ENCODE measurements at places on chromosomes 1 and 21. TPM values are rescaled to one million over a fixed set of nuclear protein-coding genes. Genes with fewer than 3 reads are reported as not detected.

GRCh38 chr1:30328401-30329262, 394.8 kb downstream of the MATN1 start:
- H3K4me3 ChIP-seq = no peak overlapping the region
- no peaks in the 10 kb centered on the region for H3K27me3 ChIP-seq
- DNase-seq = no peak
- H3K4me1 ChIP-seq = no peaks in the 10 kb centered on the region
- H3K27ac ChIP-seq = no peak overlapping the region

DNA sequence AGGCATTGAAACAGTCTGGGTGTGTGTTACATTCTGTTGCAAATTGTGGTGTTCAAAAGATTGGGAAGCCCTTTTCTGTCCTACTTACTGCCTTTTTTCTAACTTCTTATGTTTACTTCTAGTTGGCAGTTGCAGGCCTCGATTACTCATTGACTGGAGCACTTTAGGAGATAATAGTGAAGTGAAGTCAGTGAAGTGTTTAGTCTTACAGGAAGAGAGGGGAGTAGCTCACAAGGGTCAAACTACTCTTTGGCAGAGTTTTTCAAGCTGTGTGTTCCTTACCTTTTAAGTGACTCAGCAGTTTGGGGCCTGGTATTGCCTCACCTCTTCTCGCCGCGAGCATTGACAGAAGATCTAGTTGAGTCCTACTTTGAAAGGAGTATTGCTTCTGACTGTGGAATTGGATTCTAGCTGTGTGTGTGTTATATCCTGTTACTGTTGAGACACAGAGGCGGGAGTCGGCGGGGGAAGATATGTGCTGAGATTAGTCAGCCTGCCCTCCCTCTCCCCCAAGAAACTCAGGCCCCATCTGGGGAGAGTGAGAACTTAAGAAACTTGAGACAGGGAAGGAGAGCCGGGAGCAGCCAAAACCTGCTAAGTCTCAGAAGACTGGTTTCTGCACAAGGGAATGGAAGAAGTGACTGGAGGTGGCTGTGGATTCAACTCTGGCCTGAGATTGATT, 19.3 kb downstream of the AHCYL1 start:
- peak overlapping the region; percentile 54 for H3K4me3 ChIP-seq
- H3K36me3 ChIP-seq = no peaks in the 10 kb centered on the region
- no peaks in the 10 kb centered on the region for H3K27me3 ChIP-seq
- peak; percentile 81 for DNase-seq

- no peaks in the 10 kb centered on the region for H3K4me1 ChIP-seq
- H3K27ac ChIP-seq = no peak overlapping the region
- H3K36me3 ChIP-seq = no peaks in the 10 kb centered on the region
- no peak for DNase-seq
- H3K4me3 ChIP-seq = no peak overlapping the region
Observed at GRCh38 chr1:93989601-93990000, 80.4 kb upstream of the GCLM start.

DNA sequence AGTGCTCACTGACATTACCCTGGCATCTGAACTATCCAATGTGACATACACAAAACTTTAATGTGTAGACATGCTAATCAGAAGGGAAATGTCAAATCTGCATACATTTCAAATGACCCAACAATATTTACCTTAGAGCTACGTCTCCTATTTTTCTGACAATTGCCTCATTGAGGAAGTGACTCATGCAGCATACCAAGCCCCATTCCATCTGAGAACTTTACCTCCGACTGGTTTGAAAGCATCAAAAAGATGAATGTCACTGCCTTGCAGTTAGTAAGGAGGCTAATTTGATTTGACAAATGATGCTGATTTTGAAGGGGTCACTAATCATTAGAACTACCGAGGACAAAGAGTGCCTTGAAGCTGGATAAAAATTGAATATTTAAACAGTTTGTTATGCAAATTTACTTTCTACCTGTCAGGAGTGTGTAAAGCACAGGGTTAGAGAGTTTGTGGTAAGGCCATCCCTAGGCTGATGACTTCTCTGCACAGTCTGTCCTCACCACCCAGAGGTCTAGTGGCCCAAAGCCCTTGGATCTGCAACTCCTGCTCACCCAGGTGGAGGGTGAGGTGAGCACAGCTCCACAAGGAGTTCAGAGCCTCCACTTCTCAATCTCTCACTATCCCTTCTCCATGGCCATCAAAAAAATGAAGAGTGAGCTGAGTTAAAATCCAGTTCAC, 500.3 kb upstream of the C1orf87 start:
- H3K27me3 ChIP-seq = no peaks in the 10 kb centered on the region
- H3K27ac ChIP-seq = peak overlapping the region; percentile 2
- no peak overlapping the region for H3K4me3 ChIP-seq
- no peaks in the 10 kb centered on the region for H3K36me3 ChIP-seq

GRCh38 chr1:200909757-200910239, 15.1 kb downstream of the INAVA start:
- no peaks in the 10 kb centered on the region for H3K27me3 ChIP-seq
- H3K4me1 ChIP-seq = no peaks in the 10 kb centered on the region

DNA sequence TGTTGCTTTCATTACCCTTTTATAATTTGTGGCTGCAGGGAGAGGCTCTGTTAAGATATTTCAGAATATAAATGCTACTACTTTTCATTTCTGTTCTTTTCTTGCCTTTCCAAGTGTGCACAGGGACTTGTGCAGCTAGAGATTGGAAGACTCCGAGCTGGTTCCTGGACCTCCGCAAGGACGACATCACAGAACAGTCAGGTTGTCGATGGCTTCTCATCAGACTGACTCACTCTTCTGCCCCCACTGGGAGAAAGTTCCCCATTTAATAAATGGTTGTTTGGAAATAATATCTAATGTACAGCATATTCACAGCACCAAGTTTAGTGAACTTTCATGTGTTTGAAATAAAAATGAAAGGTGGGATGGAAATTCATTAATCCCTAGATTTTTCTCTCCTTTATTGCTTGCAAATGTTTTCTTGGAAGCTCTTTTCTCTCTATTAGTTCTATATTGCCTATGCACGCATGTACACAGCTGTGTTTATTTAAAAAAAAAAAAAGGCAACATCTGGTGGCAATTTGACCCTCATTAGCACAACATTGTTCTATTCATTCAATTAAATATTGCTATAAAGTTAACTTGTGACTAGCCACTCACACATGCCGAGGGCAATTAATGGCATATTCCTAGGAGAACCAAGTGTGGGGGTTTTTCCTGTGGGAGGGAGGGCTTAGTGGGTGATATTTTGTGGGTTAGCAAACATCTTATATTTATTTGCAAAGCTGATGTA, 77.5 kb upstream of the L1TD1 start:
- DNase-seq = no peak
- H3K27ac ChIP-seq = no peak overlapping the region
- no peaks in the 10 kb centered on the region for H3K27me3 ChIP-seq
- no peaks in the 10 kb centered on the region for H3K36me3 ChIP-seq
- no peak overlapping the region for H3K4me3 ChIP-seq
- peaks cover 3% of the 10 kb centered on the region for H3K4me1 ChIP-seq

DNA sequence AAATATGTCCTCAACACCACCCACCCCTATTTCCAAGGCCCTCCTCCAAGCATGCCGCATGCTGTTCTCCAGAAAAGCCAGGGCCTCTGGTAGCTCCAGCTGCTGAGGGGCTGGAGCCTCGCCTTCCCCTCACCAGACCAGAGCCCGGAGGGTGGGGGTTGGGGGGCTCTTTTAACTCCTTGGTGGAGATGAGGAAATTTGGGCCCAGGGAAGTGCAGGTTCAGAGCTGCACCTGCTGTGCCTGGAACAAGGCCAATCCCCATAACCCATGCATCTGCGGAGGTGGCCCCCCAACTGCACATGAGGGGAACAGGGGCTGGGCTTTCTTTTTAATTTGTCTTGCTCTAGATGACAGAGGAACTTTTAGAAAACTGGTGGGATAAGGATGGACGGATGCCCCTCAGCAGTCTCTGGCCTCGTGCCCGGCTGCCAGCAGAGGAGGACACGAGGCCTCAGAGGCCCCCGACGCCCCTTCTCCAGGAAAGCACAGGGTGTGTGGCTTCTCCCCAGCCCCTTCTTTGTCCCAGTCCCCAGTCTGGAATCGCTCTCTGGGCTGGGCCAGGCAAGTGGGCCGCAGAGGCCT, 550 bp upstream of the SELENON start:
- no peak for DNase-seq
- peak overlapping the region; percentile 47 for H3K4me3 ChIP-seq
- H3K27me3 ChIP-seq = no peaks in the 10 kb centered on the region
- H3K36me3 ChIP-seq = no peaks in the 10 kb centered on the region

DNA sequence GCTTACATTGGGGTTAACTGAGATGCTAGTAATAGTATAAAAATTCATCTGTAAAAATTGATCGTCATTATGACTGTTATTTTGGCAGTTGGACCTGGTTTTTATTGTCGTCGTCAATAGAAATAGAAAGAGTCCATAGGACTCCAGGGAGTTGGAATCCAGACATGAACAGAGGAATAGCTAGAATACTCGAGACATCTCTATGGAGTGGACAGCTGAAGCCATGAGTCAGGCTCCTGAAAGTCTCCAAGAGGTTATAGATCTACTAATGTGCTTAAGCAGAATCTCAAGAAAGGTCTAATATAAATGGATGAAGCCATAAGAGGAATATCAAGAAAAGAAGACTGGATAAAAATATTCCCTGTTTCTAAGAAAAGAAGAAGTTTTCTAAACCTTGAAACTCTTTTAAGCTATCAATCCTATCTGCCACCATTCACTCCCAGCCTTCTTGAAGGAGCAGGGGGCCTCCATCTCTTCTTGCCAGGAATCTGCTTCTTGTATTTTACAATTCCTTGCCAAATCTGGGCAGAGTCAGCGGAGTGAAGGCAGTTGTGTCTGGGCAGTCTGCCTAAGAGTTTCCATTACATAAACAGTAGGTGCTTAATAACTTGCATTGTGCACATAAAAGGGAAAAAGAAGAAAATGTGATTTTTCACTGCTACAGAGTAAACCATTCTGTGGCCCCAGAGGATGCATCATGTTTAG, 163.3 kb downstream of the ST6GALNAC5 start:
- H3K4me3 ChIP-seq = no peak overlapping the region
- no peak overlapping the region for H3K27ac ChIP-seq
- H3K27me3 ChIP-seq = no peaks in the 10 kb centered on the region

DNA sequence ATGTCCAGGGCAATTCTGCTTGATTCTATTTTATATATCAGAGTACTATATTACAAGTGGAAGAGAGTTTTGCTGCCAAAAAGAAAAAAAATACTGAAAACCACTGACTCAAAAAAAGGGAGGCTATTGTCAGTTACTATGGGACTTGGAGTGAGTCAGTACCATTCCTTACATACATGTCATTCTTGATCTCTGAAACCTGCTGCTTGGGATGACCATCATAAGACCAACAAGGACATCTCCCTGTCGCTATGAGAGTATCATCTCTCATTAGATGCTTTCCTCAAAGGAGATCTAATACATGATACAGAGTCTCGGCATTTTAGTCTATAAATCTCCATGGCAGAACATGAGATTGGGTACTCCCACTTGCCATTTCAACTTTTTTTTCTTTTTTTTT, 11.8 kb upstream of the INPP5B start:
- peaks cover 55% of the 10 kb centered on the region for H3K36me3 ChIP-seq
- H3K4me1 ChIP-seq = no peaks in the 10 kb centered on the region
- no peak overlapping the region for H3K27ac ChIP-seq
- H3K4me3 ChIP-seq = no peak overlapping the region
- no peak for DNase-seq

GRCh38 chr1:55214934-55215193, 300 bp downstream of the USP24 start:
- peak overlapping the region; percentile 99 for H3K27ac ChIP-seq
- peak; percentile 26 for DNase-seq
- no peaks in the 10 kb centered on the region for H3K27me3 ChIP-seq
- no peaks in the 10 kb centered on the region for H3K36me3 ChIP-seq
- H3K4me1 ChIP-seq = peaks cover 42% of the 10 kb centered on the region

DNA sequence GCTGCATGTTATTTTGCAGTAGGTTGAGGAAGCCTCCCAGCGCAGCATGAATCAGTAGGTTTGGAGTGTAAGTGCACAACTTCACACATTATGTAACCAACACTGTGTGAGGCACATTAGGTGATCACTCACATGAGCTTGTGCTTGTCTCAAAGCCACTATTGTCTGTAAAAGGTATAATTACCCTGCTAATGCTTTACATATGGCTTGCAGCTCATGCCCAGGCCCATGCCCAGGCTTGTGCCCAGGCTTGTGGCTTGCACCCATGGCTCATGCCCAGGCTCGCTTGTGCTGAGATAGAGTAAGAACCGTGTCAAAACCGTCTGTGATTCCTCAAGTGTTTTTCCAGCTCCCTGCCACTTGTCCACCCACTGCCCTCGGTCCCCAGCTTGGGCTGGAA, 596.3 kb downstream of the LTN1 start:
- no peak overlapping the region for H3K4me3 ChIP-seq
- H3K36me3 ChIP-seq = no peaks in the 10 kb centered on the region
- DNase-seq = no peak

DNA sequence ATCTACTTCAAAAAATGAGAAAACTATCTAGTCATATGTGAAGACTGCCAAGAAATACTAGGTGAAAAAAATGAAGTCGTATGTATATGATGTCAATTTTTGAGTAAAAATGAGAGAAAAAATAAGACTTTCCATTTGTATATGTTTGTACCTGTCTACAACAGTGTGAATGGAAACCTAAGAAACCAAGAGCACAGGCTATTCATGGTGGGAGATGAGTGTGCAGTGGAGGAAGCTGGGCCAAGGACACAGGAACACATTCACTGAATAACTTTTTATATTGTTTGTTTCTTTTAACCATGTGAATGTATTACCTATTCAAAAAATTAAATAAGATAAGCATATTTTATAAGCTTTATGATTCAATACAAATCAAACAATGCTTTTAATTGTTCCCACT, 67.0 kb downstream of the ERO1B start:
- no peaks in the 10 kb centered on the region for H3K27me3 ChIP-seq
- H3K36me3 ChIP-seq = no peaks in the 10 kb centered on the region
- no peak overlapping the region for H3K27ac ChIP-seq
- no peak for DNase-seq
- no peak overlapping the region for H3K4me3 ChIP-seq

GRCh38 chr1:89725011-89725370, 92.1 kb downstream of the LRRC8C start:
- H3K27ac ChIP-seq = peak overlapping the region; percentile 43
- H3K27me3 ChIP-seq = no peaks in the 10 kb centered on the region
- DNase-seq = no peak
- H3K36me3 ChIP-seq = no peaks in the 10 kb centered on the region
- H3K4me1 ChIP-seq = no peaks in the 10 kb centered on the region

- H3K27ac ChIP-seq = no peak overlapping the region
- H3K4me3 ChIP-seq = no peak overlapping the region
- H3K27me3 ChIP-seq = no peaks in the 10 kb centered on the region
- no peak for DNase-seq
- no peaks in the 10 kb centered on the region for H3K36me3 ChIP-seq
Observed at GRCh38 chr1:99017655-99018054, 13.0 kb upstream of the PLPPR5 start.

GRCh38 chr1:167512046-167512654, 6.2 kb downstream of the CD247 start:
- no peak overlapping the region for H3K4me3 ChIP-seq
- no peaks in the 10 kb centered on the region for H3K36me3 ChIP-seq
- no peaks in the 10 kb centered on the region for H3K27me3 ChIP-seq
- H3K4me1 ChIP-seq = no peaks in the 10 kb centered on the region
- H3K27ac ChIP-seq = no peak overlapping the region

- DNase-seq = no peak
- no peak overlapping the region for H3K4me3 ChIP-seq
- no peaks in the 10 kb centered on the region for H3K36me3 ChIP-seq
- H3K4me1 ChIP-seq = no peaks in the 10 kb centered on the region
Observed at GRCh38 chr1:100523038-100523652, 14.8 kb upstream of the GPR88 start.

LMX1A gene
- not detected for total RNA-seq

PLPPR5 gene
- not detected for total RNA-seq

WNT9A gene
- 20.4 TPM for total RNA-seq

DEGS1 gene
- 22.3 TPM for total RNA-seq

CORT gene
- total RNA-seq = not detected

FALEC gene
- not detected for total RNA-seq

HCRTR1 gene
- total RNA-seq = 0.59 TPM

ZMYM1 gene
- 5.4 TPM for total RNA-seq

C1orf226 gene
- total RNA-seq = 0.36 TPM

FMO3 gene
- 3.3 TPM for total RNA-seq

NUP210L gene
- total RNA-seq = 0.10 TPM
